ENCODE measurements at places on chromosomes 2 and 18.

DNA sequence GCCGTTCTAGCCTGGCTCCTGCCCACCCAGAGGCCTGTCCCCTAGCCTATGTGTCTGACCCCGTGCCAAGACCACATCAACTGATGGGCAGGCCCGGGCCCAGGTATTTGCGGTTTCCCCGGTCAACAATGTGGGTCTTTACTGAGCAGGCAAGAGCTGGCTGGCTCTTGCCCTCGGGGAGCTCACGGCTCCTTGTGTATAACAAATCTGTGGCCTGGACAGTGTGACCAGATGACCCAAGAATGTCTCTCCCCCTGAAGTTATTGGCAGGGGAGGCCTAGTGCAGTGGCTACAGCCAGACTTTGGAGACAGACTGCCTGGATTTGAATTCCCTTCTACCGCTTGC lies 179.6 kb downstream of the KLHL29 start:
- no peak for DNase-seq

GRCh38 chr2:213122725-213123124 lies 28.7 kb downstream of the IKZF2 start:
- no peak for DNase-seq

- no peak for DNase-seq
These were observed 135.6 kb upstream of the KLHL29 start for GRCh38 chr2:23249348-23249747.

- DNase-seq: no peak
These were observed 3.8 kb upstream of the ANKRD23 start for GRCh38 chr2:96847586-96847985.

GRCh38 chr18:21146016-21146415 lies 34.4 kb upstream of the ROCK1 start:
- no peak for DNase-seq

GRCh38 chr2:197254776-197255530 lies 55.6 kb downstream of the ANKRD44 start:
- DNase-seq: no peak

- DNase-seq: no peak
These were observed 52.7 kb downstream of the TET3 start for GRCh38 chr2:74037379-74037860.

DNA sequence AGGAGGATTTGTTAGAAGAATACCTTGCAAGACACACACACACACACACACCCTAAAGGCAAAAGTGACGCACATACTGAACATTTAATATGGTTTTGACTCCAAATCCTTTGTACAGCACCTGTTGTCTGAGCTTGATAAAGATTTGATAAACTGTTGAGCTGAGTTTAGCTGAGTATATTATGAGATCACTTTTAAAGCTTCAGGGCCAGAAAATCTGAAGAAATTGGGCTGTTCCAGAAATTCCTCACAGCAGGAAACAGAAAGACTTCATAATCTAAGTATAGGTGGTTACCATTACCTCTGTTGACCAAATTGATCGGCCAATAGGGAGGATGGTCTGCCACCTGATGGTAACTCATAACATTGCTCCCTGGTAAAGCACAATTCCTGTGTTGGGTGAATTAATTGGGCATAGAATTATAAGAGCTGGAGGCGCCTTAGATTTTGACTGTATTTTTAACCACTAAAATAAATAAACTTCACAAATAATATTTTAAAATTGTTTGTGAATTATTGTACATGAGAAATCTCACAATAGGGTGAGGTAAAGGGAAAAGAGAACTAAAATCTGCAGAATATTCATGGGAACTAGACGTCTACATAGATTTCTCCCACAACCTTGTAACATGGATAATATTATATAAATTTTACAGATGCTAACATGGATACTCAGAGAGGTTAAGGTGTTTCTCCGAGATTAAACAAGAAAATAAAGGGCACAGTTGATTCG lies 21.8 kb upstream of the RPIA start:
- DNase-seq: no peak

DNA sequence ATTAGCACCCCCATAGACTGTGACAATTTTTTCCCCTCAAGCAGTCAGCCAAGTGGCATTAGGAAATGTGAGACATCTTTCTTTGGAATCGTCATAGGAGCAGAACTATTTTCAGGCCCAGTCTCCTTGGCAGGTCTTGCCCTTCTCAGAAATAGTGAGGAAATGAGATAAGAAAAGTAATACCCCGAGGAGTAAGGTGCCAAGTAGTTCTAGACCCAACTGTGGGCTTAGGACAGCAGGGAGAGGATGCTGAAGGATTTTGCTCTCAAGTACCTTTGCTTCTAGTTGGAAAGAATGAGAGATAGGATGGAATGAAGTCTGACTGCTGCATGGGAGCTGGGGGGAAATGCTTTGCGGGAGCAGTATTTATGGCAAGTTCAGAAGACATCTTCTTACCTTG lies 31.8 kb downstream of the PRKCE start:
- no peak for DNase-seq

DNA sequence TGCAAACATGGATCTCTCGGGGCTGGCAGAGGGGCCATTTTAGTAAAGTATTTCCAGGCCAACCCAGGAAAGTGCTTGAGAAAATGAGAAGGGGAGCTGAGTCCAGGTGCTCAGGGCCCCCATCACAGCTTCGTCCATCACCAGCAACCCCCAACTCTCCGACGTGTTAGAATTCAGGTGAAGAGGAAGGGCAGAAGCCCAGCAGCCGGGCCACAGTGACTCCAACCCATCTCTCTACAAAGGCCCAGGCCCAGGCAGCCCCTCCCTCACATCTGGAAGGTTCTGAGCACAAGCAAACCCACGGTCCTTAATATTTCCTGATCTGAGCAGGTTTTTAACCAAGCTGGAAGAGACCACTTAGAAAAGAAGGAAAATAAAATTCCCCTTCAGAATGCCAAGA lies 34.7 kb upstream of the COL6A3 start:
- DNase-seq: no peak

DNA sequence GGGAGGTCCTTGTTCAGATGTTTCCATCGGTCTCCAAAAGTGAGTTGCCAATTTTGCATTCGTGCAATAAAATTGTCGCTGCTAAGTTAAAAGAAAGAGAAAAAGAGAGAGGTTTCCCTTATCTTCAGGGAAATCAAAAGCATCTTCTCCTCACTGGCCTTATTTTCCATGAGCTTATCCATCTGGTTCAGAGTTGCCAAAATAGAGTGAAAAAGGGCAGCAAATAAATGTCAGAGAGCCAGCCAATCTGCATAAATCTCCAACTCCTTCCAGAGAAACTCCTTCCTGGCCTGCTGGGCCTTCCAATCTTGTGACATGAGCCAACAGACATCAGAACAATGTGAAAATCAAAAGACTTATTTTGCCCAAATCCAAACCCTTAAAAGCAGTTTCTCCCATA lies 28.4 kb downstream of the PAX3 start:
- no peak for DNase-seq

GRCh38 chr2:158734442-158734841 lies 60.7 kb upstream of the DAPL1 start:
- no peak for DNase-seq

DNA sequence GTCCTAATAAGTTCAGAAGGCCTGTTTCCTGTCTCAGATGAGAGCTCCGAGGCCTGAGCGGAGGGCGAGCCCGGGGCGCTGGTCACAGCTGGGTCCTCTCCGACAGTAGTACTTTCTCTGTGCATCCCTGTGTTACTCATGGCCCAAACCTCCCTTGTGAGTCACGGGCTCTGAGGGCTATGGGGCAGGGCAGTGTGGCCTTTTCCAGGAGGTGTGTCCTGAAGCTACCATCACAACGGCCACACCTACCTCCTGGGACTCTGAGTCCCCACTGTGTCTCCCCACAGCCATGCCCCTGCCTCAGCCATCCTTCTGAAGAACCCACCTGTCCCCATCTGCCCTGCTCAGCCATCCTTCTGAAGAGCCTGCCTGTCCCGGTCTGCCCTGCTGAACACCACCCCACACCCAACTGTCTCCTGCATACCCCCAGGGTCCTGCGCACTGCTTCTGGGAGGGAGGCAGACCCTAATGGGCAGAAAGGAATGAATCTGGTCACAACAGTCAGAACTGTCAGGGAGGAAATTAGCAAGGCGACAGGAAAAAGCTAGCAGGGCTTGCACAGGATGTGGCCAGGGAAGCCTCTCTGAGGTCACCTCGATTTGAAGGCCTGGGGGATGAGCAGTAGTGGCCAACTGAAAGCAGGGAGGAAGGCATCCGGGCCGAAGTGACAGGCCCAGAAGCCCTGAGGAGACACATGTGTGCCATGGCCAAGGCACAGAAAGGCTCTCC lies 145.4 kb upstream of the RIOK3 start:
- peak; percentile 5 for DNase-seq

- no peak for DNase-seq
These were observed 218.3 kb downstream of the ACKR3 start for GRCh38 chr2:236787885-236788284.

DNA sequence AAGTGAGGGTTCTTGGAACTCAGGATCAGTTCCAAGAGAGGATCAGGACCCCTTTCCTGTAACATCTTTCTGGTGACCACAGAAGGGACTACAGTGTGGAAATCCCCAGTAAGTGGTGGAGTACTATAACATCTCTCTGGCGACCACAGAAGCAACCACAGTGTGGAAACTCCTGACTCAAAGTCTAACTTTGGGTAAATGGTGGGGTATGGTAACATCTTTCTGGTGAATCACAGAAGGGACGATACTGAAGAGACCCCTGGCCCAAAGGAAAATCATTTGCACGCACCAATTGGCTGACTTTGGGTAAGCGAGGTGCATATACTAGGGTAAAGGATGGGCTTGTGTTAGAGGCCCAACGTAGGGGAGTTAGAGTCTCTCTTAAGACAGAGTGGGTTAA lies 56.3 kb upstream of the GULP1 start:
- no peak for DNase-seq

- no peak for DNase-seq
These were observed 51.2 kb upstream of the UGP2 start for GRCh38 chr2:63790491-63790890.

GRCh38 chr2:205138735-205139134 lies 543.6 kb upstream of the NRP2 start:
- DNase-seq: no peak

GRCh38 chr2:121877366-121877765 lies 121.9 kb downstream of the TSN start:
- no peak for DNase-seq

GRCh38 chr18:607930-608329 lies 11.1 kb downstream of the CLUL1 start:
- no peak for DNase-seq

GRCh38 chr18:6017171-6017570 lies 121.8 kb upstream of the TMEM200C start:
- DNase-seq: no peak

- no peak for DNase-seq
These were observed 112.0 kb upstream of the TEKT4 start for GRCh38 chr2:94759211-94759610.

DNA sequence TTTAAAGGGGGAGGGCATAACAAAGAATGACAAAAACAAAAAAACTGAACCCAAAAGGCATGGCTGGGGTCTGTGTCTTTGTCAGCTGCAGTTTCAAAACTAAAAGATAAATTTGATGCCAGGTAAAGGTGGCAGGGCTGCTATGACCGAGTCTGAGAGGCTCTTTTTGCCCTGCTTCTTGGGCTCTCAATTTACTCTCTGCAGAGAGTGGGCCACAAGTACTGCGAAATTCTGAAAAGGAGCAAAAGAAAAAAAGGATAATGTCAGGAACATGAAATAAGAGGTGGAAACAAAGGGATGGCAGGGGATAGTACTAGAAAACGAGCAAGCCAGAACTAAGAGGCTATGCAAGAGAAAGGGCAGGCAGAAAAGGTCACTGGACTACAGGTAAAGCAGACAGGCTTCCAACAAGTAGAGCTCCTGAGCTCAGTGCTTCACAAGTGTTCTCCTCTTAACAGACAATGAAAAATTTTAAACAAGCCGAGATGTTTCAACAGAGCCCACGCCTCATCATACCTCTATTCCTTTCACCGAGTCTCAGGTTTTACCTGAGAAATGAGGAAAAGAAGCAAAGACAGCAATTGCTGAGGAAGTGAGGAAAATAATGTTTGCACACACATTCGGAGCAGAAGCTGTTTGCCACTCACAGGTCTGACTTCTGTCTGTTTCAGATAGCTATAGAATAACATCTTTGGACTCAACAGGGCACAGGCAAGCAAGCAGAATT lies 7.3 kb downstream of the IRS1 start:
- DNase-seq: no peak

- DNase-seq: no peak
These were observed 5.7 kb upstream of the PTPRN start for GRCh38 chr2:219314804-219315468.

GRCh38 chr18:45573514-45573913 lies 41.8 kb upstream of the SLC14A2 start:
- no peak for DNase-seq

DNA sequence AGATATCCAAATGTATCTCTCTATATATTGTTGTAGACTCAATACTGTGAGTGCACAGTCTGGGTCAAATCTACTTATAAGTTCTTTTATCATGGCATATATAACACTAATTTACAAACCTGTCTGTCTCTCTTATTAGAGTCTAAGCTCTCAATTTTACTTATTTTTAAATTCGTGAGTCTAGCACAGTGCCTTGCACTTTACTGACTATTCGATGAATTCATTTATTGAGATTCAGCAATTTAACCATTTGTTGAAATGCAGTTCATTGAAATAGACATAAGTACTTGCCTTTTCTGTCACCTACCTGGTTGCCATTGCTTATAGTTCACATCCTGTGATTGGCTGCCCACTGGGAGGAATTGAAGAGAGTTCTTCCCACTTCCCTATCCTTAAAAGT lies 10.3 kb upstream of the ALS2 start:
- DNase-seq: no peak

- no peak for DNase-seq
These were observed 1.5 kb downstream of the ZC3H8 start for GRCh38 chr2:112253261-112253815.

- DNase-seq: peak; percentile 57
These were observed 90.5 kb downstream of the NXPH2 start for GRCh38 chr2:138689705-138690104.

GRCh38 chr2:203811491-203812221 lies 55.9 kb upstream of the CTLA4 start:
- peak; percentile 30 for DNase-seq

DNA sequence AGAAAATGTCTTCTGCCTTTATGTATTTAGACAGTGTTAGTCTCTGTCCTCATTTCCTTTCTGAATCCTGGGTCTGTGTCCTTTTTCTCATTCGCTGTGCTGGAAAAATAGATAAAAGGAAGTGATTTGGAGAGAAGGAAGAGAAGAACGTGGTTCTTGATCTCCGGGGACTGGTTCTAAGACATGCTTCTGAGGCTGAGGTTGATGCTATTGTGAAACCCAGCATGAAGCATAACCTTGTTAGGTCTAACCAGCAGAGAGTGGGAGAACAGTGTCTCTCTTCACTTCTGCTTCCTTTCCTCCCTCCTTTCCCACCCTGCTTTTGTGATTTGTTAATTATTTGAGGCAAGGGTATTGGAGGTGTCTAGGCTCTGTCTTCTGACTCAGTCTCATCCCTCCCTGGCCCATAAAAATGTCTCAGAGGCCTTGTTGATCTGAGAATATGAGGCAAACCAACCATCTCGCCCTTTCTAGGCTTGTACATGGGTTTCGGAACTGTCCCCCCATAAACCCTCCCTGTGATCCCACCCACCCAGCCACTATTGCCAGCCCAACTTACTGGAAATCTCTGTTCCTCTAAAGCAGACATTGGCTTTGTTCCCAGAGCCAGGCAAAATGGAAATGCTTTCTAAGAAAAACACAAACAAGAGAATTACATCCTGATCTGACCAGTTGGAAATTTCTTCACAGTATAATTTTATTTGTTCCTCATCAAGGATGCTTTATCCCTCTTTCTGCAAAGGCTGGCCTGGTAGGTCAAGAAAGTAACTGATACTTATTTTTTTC lies 360.6 kb upstream of the TNP1 start:
- DNase-seq: no peak

All from bone marrow (tissue), 2 donors.